Progenitor cell of endocrine pancreas (in vitro differentiated cells): ENCODE measurements at places on chromosomes 16 and 17. TPM values are rescaled to one million over a fixed set of nuclear protein-coding genes. Genes with fewer than 3 reads are reported as not detected.

The NPIPA7 gene
- 10.3 and 11.4 TPM in 2 replicates for total RNA-seq

The CPNE7 gene
- total RNA-seq: 0.41 and 0.84 TPM in 2 replicates

The TP53TG3F gene
- not detected in 2 replicates for total RNA-seq

The PIPOX gene
- total RNA-seq: 4.3 and 5.3 TPM in 2 replicates

The KRTAP16-1 gene
- total RNA-seq: not detected in 2 replicates

The ZNF469 gene
- 0.05 and 0.07 TPM in 2 replicates for total RNA-seq

The LPO gene
- total RNA-seq: 0.16 TPM in 1 of 2 replicates, not detected in the other

The C17orf50 gene
- total RNA-seq: not detected in 2 replicates

DNA sequence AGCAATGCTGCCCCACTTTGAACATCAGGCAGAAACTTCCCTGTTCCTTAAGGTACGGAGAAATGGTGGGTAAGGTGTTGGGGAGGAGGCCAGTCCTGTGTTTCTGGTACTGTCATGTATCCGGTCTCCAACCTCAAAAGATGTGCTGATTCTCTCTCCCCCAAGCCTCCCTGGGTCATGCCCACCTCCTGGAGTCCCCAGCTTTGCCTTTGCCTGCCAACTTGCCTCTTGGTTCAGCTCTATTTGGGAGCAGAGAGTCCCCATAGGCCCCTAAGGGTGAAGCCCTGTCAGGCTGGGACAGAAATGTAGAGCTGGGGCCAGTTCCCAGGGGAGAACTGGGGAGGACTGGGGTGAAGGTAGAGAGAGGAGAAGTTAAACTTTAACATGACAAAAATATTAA lies 1.6 kb upstream of the TBX21 start:
- DNase-seq: no peak
- no peak overlapping the region for H3K27ac ChIP-seq
- peaks cover 3% of the 10 kb centered on the region for H3K4me1 ChIP-seq
- H3K4me3 ChIP-seq: no peak overlapping the region
- H3K27me3 ChIP-seq: peaks cover 83% of the 10 kb centered on the region

GRCh38 chr16:86616906-86617305 lies 38.6 kb downstream of the FOXL1 start:
- no peak overlapping the region for H3K4me3 ChIP-seq
- no peak overlapping the region for H3K27ac ChIP-seq
- H3K4me1 ChIP-seq: no peaks in the 10 kb centered on the region
- DNase-seq: no peak
- no peaks in the 10 kb centered on the region for H3K36me3 ChIP-seq
- H3K27me3 ChIP-seq: peaks cover 17% of the 10 kb centered on the region

GRCh38 chr17:4751932-4752331 lies 12.2 kb upstream of the CXCL16 start:
- H3K4me1 ChIP-seq: no peaks in the 10 kb centered on the region
- no peaks in the 10 kb centered on the region for H3K36me3 ChIP-seq
- H3K4me3 ChIP-seq: no peak overlapping the region
- H3K27ac ChIP-seq: no peak overlapping the region
- DNase-seq: no peak

DNA sequence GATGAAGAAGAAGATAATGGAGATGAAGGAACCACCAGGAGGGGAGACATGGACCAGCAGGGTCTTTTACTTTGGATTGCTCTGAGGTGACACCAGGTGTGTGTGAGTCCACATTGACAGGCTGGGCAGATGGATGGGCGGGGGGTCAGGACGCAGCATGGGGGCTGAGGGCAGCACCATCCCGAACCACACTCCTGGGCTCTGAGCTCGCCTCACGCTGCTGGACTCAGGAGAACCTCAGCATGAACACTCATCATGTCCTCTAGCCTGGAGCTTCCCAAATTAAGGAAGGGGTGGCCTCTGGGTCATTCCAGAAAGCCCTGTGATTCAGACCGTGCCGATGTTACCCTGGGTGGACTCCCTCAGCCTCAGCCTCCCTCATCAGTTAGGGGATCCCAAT lies 50.4 kb upstream of the MAP3K14 start:
- H3K4me1 ChIP-seq: peaks cover 6% of the 10 kb centered on the region
- no peak overlapping the region for H3K4me3 ChIP-seq
- no peak overlapping the region for H3K27ac ChIP-seq
- no peak for DNase-seq
- H3K27me3 ChIP-seq: peaks cover 33% of the 10 kb centered on the region

- no peak overlapping the region for H3K27ac ChIP-seq
- H3K4me1 ChIP-seq: no peaks in the 10 kb centered on the region
- peaks cover 2% of the 10 kb centered on the region for H3K27me3 ChIP-seq
These were observed 124.0 kb downstream of the NLK start for GRCh38 chr17:28166478-28166877.

GRCh38 chr17:63988741-63989621 lies 9.2 kb upstream of the PRR29 start:
- H3K4me3 ChIP-seq: no peak overlapping the region
- no peak for DNase-seq
- H3K27ac ChIP-seq: no peak overlapping the region
- peaks cover 19% of the 10 kb centered on the region for H3K4me1 ChIP-seq
- peaks cover 55% of the 10 kb centered on the region for H3K27me3 ChIP-seq
- H3K36me3 ChIP-seq: no peaks in the 10 kb centered on the region

GRCh38 chr16:84048270-84048669 lies 5.7 kb upstream of the SLC38A8 start:
- H3K4me3 ChIP-seq: no peak overlapping the region
- H3K36me3 ChIP-seq: peaks cover 15% of the 10 kb centered on the region
- peaks cover 12% of the 10 kb centered on the region for H3K4me1 ChIP-seq

- no peak overlapping the region for H3K27ac ChIP-seq
- no peaks in the 10 kb centered on the region for H3K27me3 ChIP-seq
- no peaks in the 10 kb centered on the region for H3K36me3 ChIP-seq
These were observed 537.8 kb upstream of the CA10 start for GRCh38 chr17:52696362-52696761.

DNA sequence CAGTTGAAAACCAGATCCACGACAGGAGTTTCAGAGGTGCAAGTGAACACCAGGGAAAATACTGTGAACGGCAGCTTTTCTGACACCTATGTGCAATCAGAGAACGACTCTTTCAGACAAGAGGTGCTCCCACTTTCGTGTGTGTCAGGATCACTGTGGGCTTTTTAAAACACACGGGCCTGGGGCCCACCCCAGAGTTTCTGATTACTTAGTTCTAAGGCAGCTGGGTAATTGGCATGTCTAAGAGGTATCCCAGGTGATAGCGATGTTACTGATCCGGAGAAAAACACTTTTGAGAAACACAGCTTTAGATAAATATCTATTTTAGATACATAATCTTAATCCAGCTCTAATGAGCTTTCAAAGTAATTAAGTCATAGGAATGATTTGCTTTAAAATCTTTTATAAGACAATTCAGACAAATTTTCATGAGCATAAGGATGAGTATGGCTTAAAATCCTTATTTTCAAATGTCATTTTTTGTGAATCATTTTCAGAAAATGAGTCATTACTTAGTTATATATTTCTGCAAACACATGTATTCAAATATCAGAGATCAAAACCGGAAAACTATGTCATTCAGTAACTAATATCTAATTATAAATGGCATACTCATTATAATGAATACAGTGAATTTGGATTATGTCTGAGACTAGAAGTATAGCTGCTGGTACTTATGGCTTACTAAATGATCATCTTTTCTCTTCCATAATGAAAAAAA lies 217.9 kb upstream of the PSMD7 start:
- H3K27me3 ChIP-seq: peaks cover 6% of the 10 kb centered on the region
- no peaks in the 10 kb centered on the region for H3K4me1 ChIP-seq
- no peak overlapping the region for H3K27ac ChIP-seq

DNA sequence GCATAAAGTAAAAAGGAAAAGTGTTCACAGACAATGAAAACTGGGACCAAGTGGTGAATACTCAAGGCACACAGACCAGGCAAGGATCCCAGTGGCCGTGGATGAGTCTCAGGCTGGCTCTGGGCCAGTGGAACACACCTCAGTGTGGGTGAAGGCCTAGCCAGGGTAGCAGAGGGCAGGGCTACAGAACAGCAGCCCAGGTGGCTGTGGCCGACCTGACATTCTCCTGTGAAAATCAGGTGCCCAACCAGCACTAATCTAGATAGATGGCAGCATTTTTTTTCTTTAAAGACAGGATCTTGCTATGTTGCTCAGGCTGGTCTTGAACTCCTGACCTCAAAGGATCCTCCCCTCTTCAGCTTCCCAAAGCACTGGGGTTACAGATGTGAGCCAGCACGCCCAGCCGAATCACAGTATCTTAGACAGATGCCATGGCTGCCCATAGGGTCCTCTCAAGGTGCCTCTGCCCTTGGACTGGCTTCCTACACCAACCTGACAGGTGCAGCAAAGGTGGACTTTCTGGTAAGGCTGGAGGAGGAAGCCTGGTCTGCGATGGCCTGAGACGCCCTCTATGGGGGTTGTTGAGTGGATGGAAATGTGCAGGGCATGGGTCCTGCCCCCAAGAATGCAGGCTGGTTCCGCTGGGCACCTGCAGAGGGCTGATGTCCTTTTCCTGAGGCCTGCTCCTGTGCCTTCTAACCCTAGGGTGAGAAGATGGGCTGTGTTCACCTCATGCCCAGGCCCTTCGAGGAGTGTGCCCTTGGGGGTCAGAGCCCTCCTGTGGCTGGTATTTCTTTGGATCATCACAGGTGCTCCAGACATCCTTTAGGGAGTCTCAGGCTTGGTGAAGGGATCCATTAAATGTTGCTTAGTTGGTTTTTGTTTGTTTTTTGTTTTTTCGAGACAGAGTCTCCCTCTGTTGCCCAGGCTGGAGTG lies 3.8 kb upstream of the P4HB start:
- no peaks in the 10 kb centered on the region for H3K27me3 ChIP-seq
- H3K36me3 ChIP-seq: peaks cover 5% of the 10 kb centered on the region
- no peak overlapping the region for H3K27ac ChIP-seq
- peaks cover 18% of the 10 kb centered on the region for H3K4me1 ChIP-seq
- H3K4me3 ChIP-seq: no peak overlapping the region
- no peak for DNase-seq

GRCh38 chr17:41060052-41060604 lies at the start of gene KRTAP2-3:
Gene KRTAP2-3, minus strand, starts transcription at chr17:41060114. Its CDS starts 64 bp downstream, at chr17:41060050.
- H3K36me3 ChIP-seq: no peaks in the 10 kb centered on the region
- no peaks in the 10 kb centered on the region for H3K27me3 ChIP-seq
- DNase-seq: no peak
- peaks cover 10% of the 10 kb centered on the region for H3K4me1 ChIP-seq
- peak within 1 kb of the TSS; percentile 87 for H3K27ac ChIP-seq

- DNase-seq: no peak
- no peak overlapping the region for H3K4me3 ChIP-seq
- peaks cover 7% of the 10 kb centered on the region for H3K27me3 ChIP-seq
- peaks cover 2% of the 10 kb centered on the region for H3K36me3 ChIP-seq
- no peak overlapping the region for H3K27ac ChIP-seq
- H3K4me1 ChIP-seq: peaks cover 14% of the 10 kb centered on the region
These were observed 151.7 kb upstream of the COX10 start for GRCh38 chr17:13917634-13918033.

GRCh38 chr17:12046786-12047185 lies 26.1 kb downstream of the MAP2K4 start:
- H3K27me3 ChIP-seq: no peaks in the 10 kb centered on the region
- peaks cover 20% of the 10 kb centered on the region for H3K4me1 ChIP-seq
- no peak overlapping the region for H3K4me3 ChIP-seq
- peaks cover 2% of the 10 kb centered on the region for H3K36me3 ChIP-seq
